ENCODE measurements at places on chromosomes 1 and 21.

DNA sequence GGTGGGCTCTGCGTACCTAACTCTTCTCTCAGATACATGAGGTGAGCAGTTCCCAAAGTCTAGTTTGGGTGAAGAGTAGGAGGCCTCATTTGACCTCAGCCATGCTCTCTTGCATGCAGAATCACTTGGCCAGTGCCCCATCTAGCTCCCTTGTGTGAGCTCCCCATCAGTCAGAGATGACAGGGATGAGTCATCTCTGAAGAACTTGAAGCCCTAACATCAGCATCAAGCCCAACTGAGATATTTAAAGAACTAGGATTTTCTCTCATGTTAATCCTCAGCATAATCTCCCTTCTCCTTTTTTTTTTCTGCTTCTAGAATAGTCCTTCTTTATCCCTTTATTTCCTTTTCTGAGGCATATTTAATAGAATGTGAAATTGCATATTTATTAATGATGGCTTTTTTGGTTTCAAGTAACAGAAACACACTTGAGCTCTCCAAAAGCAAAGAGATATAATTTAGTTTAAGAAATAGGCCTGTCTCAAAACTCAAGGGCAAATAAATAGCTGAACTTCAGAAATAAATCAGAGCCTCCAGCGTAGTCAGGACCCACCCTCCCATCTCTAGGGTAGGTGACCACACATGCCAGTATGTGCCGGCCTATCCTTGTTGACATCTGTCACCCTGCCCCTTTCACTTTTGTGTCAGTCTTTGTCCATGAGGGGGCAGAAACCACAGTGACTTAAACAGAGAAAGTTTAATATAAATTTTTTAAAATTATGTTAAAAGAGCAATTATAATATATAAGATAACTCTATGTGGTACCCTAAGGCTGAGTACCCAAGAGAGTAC is 112.3 kb downstream of the TSEN15 start:
- no peak for DNase-seq

- no peak for DNase-seq
These were observed 17.6 kb downstream of the NPHP4 start for GRCh38 chr1:5974631-5975030.

GRCh38 chr1:204475656-204476432 is 18.8 kb downstream of the PIK3C2B start:
- no peak for DNase-seq

GRCh38 chr1:172177849-172178248 is 242.6 kb upstream of the C1orf105 start:
- no peak for DNase-seq

GRCh38 chr1:18495635-18496034 is 14.9 kb downstream of the KLHDC7A start:
- no peak for DNase-seq
